Amniotic epithelial cell (primary cell): ENCODE measurements at places on chromosomes 5 and 9.

GRCh38 chr5:76199336-76200318 lies 116.4 kb downstream of the SV2C start:
- DNase-seq = no peak

DNA sequence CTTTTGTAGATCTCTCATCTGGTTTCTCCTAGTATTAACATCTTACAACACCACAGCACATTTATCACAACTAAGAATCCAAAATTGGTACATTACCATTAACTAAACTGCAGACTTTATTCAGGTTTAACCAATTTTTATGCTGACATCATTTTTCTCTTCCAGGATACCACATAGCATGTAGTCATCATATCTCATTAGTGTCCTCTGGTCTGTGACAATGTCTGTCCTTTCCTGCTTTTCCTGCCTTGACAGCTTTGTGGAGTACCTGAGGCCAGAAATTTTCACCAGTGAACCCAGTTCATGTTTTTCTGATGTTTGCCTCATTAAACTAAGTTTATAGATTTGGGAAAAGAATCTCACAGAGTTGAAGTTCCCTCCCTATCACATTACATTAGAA lies 294.7 kb upstream of the TNC start:
- no peak for DNase-seq

- no peak for DNase-seq
These were observed 172.7 kb downstream of the DIRAS2 start for GRCh38 chr9:90469865-90470387.

- peak; percentile 73 for DNase-seq
These were observed 19.6 kb downstream of the ZNF131 start for GRCh38 chr5:43140286-43140685.

- peak; percentile 48 for DNase-seq
These were observed 27.4 kb upstream of the CEP120 start for GRCh38 chr5:123450640-123451039.

- no peak for DNase-seq
These were observed 9.7 kb upstream of the UBAP1 start for GRCh38 chr9:34169125-34169524.

- no peak for DNase-seq
These were observed 627.1 kb upstream of the WWC1 start for GRCh38 chr5:167664222-167664804.

DNA sequence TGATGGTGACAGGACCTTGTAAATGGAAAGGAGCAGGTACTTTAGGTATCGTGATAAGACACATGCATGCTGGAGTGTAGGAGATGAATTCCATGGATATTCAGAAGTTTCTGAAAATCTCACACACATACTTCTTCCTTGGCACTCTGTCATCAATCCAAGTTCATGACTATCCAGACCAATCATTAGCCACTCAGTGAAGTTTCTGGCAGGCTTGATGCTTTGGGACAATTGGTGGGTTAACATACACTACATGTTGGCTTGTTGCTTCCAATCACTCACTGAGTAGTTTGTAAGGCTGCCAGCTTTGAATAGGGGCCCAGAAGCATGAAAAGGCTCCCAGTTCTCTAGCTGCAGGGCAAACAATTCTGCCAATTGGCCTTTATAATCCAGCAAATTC lies 147.6 kb downstream of the CEMIP2 start:
- no peak for DNase-seq

DNA sequence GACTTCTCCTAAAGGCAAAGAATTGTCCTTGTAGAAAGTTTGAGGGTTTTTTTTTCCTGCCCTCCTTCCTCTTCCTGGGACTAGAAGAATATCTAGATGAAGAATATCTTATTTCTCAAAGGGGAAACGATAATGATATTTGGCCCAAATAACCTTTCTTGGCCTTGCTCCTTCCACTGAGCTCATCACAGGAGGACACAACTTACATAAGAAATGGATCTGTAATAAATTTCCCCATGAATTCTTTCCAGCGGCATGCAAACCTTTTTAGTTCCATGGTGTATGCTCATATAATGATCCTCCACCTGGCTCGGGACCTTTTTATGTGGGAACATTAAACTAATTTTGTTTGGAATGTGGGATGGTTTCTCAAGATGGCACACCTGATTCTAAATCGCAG lies 304.4 kb downstream of the DMRT2 start:
- DNase-seq = no peak

GRCh38 chr5:59034498-59035186 lies 451.8 kb downstream of the RAB3C start:
- DNase-seq = peak; percentile 68

DNA sequence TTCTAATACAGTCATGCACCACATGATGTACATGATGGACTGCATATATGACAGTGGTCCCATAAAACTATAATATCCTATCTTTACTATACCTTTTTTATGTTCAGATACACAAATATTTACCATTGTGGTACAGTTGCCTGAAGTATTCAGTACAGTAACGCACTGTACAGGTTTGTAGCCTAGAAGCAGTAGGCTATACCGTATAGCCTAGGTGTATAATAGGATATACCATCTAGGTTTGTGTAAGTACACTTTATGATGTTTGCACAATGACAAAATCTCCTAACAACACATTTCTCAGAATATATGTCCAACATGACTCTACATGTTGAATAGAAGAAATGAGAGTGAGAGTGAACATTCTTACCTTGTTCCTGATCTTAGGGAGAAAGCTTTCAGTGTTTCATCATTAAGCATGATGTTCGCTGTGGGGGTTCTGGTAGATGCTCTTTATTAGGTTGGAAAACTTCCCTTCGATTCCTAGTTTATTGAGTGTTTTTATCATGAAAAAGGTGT lies 31.8 kb downstream of the AMBP start:
- DNase-seq = no peak

DNA sequence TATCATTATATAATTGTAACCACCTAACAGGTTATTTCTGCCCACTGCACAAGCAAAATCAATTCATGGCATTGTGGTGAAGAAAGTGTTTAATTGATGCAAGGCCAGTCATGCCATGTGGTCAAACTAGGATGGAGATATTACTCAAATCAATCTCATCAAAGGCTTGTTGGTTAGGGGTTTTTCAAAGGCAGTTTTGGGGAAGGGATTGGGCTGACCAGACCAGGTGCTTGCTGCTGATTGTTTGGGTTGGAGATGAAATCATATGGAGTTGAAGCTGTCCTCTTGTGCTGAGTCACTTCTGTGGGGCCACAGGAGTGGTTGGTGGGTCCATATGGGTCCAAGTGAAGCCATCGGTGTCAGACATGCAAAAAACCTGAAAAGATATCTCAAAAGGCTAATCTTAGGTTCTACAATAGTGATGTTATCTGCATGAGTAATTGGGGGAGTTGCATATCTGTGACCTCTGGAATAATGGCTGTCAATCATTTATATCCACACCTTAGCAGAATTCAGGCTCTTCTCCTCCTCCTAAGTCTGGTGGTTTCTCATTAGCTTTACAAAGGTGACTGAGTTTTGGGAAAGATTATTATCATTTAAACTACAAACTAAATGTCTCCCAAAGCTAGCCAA lies 44.9 kb downstream of the HMGCS1 start:
- DNase-seq = no peak

- DNase-seq = peak; percentile 58
These were observed 122.9 kb upstream of the ADAMTSL1 start for GRCh38 chr9:18350995-18351595.

DNA sequence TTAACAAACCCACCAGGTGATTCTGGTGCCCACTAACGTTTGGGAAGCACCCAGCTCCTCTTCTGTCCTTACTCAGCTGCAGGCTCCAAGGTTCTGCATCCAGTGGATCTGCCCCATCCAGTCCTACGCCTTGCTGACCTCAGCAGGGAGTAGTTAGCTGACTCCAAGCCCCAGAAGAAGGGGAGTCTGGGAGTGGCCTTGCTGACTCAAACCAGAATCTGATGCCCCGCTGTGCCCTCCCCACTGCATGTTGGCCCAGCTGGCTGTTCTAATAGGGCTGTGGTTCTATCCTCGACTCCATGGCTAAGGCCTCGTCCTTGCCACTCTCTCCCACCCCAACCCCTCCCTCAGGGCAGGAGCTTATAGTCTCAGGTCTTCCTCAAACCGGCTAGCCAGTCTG lies 136.3 kb downstream of the TTLL11 start:
- no peak for DNase-seq

DNA sequence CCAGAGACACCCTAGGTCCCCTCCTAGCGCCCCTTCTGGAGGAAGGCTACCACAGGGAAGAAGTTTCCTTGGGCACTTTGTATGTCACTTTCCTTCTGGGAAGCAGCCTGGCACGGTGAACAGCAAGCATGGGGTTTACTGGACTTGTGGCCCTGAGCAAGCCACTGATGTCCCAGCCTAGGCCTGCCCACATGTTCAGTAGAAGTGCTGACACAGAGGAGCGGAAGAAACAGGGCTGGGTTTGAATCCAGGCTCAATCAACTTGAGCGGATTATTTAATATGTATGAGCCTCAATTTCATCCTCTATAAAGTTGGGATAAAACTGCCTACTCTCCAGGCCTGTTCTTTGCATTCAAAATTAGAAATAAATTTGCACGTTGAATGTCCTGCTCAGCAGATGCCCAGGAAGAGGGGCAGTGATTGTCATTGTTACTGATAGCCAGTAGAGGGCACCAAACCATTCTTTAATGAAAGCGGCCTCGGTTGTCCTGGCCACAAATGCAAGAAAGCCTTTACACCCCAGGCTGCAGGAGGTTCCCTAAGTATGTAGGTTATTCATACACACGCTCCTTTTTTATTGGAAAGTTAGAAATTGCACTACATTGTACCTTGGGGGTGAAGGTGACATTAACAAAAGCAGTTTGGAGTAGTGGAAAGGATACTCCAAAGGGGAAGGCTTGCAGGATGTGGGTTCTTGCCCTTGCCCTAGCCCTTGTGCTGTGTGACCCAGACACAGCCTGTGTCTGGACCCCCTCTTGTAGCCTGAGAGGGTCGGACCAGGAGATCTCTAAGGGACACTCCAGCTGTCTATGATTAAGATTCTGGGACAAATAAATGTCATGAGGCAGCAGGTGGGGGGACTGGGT lies 13.4 kb upstream of the XPA start:
- peak; percentile 54 for DNase-seq

DNA sequence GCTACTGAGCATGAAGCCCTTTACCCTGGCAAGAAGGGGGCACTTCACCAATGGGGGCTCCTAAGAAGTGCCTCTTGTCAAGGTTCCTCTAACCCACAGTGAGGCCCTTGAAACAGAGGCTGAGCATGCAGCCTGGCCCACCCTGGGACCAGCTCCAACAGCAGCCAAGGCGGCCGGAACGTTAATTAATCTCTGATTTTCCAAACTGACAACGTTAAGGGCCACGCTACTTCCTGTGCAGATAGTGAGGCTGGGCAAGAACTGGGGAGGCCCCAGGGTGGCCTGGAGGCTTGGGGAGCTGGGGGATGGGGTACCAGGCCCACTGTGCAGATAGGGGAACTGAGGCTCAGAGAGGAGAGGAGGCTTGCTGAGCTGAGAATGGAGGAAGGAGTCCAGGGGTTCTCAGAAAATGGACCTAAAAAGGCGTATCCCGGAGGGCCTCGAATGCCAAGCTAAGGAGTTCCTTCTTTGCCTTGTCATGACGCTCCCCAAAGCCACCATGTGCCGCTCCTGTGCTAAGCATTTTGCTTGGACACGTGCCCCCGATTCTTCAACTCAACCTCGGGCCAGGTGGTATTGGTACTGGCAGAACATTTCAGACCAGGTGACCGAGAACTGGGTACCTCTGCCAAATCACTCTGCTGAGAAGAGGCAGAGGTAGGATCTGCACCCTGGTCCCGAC lies 72.0 kb upstream of the STXBP1 start:
- peak; percentile 51 for DNase-seq

DNA sequence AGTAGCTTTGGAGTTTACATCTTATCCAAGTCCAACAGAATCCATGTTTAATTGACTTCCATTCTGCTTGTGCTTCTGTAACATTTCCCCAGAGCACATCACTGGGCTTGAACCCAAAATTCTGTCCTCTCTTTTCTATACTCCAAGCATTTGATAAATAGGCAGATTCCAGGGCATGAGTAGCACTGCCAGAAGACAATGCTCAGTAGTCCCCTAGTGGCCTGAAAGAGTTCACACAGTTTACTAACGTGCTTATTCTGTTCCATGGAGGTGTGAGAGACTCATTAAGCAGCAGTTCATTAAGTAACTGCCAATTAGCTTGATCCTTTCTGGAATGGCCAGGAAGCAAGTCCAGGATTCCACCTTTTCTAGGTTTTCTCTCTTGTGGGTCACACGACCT lies 9.4 kb upstream of the GABRA6 start:
- no peak for DNase-seq

- no peak for DNase-seq
These were observed 79.2 kb downstream of the DPYSL3 start for GRCh38 chr5:147430628-147431027.

- DNase-seq = no peak
These were observed 605.4 kb downstream of the DNAH5 start for GRCh38 chr5:13339093-13339492.

DNA sequence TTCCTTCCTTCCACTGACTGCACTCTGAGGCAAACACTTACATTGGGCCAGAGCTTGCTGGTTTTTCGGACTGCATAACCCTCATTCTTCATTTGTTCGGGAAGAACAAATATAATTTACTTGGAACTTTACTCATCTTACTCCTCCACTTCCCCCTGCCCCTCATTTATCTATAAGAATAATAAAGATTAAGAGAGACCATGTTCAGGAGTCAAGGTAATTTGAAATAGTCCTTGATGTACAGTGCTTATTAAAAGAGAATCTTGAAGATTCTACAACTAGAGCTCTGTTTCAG lies 65.6 kb downstream of the BASP1 start:
- DNase-seq = no peak

GRCh38 chr5:98796197-98796972 lies 22.9 kb downstream of the RGMB start:
- DNase-seq = peak; percentile 58

- DNase-seq = peak; percentile 95
These were observed 121.3 kb downstream of the LHFPL2 start for GRCh38 chr5:78527054-78527859.

DNA sequence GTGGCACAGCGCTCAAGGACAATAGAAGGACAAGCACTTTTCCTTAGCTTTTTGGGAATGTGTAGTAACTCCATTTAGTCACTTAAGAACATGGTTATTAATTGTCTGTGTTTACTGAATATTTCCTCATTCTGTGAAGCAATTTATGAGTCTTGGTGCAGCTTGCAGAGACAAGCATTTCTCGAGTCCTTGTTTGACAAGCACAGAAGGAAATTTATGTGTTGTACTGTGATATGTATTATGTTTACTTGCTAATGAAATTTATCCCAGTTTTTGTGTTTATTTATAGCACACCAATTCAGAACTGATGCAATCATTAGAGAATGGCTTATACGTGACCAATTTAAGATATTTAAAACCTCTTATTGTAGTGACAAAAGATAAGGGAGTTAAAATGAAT lies 168.6 kb downstream of the PRELID2 start:
- peak; percentile 7 for DNase-seq

GRCh38 chr9:33459115-33459514 lies 11.7 kb upstream of the AQP3 start:
- DNase-seq = no peak
